Activated T-cell treated with anti-CD3 and anti-CD28 coated beads, Interleukin-2, amount 50 U/mL, for 1 hour (primary cell): ENCODE measurements at places on chromosomes 13 and 19.

DNA sequence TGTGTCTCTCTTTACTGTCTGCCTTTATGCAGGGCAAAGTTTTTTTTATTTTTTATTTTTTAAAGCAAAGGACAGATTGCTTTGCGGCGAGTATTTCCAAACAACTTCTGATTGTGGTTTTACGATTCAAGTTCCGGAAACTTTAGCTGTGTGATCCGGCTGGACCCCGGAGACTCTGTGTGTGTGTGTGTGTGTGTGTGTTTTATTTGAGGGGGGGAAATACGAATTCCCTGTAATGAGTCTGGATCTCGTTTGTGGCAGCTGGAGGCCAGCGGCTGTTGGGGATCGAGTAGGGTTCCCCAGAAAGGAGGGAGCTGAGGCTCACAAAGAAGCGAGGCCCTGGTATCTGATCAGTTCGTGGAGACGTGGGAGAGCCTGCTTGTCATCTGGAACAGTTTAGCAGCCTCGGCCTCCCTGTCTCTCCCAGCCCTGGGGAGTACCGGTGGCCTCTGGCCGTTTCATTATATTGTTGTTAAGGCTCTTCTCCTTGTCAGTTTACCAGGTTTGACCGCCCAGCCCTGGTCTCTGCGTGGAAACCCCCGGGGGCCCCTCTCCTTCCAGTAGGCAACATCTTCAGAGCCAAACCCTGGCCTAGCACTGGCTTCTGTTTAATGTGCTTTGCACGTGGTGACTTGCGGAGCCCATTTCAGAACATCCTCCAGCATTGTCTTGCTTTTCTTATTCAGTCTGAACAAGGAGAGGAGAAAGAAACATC lies 1.3 kb downstream of the FARP1 start:
- DNase-seq, result no peak

DNA sequence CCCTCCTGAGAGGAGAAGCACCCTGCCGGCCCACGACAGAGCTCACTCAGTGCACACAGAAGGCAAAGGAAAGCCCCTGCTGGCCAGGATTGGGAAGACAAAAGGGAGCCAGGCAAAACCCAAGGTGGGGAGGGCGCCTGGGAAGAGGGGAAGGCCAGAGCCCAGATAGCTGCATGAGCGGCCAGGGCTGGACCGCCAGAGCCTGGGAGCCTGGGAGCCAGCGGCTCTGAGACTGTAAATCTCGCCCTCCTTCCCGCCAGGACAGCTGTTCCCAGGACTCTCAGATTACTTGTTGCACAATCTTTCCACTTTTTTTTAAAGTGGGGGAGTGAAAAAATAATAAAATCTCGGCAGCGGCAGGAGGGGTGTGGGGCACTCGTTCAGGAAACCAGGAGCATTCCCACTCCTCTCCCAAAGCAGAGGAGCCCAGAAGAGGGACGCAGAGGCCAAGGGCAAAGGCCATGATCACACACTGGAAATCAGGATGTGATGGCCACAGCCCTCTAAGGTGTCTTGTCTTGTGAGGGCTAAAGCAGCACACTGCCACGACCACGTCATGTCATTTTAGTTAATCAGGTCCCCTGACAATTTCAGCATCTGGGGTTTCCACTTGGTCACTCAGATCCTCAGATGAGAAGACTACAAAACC lies 19.6 kb upstream of the EPHX3 start:
- no peak for DNase-seq

GRCh38 chr19:29596080-29596727 lies 9.9 kb upstream of the POP4 start:
- no peak for DNase-seq

GRCh38 chr13:105159841-105160240 lies 1375.6 kb downstream of the EFNB2 start:
- DNase-seq, result no peak

DNA sequence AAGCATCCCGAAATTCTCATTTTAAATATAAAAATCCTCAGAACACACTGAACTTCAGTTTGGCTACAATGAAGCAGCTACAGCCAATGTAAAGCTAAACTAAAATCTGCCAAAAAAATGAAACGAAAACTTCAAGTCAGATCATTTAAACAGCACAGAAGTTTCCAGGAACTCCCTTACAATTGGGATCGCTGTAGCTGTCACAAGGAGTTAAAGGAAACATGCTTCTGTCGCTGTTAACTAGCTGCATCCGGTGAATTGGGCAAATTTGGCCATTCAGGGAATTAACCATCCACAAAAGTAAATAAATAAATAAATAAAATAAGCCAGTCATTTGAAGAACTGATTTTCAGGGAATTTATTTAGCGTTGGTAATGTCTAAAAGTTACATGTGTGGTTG lies 77.0 kb upstream of the PEG3 start:
- DNase-seq, result no peak

DNA sequence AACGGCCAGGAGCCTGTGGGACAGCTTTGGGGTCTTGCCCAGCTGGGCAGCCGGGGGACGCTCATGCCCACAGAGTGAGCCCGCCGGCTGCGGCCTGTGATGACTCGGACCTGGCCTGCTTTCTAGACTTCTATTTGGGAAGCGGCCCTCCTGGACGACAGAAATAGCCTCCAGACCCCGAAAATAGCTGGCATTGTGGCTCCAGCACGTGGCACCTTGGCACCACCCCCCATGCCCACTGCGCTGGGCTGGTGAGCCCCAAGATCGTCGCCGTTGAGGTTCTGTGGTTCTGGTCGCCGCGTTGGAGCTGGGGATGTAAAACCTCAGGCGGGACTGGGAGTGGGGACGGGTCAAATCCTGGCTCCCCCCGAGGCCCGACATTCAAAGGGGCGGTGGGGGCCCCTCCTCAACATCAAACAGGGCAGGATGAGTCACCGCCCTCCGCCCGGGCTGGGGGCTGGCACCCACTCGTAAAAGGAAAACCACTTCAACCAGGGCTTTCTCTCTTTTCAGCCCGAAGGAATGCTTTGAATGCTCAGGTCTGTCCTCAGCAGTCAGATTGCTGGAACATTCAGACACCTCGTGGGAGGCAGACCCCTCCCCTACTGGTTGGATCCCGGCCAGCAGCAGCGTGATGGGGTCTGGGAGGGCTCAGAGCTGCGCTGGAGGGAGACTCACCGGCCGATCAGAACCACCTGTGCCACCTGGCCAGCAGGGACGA lies 42.1 kb downstream of the GADD45B start:
- DNase-seq, result peak; percentile 57

DNA sequence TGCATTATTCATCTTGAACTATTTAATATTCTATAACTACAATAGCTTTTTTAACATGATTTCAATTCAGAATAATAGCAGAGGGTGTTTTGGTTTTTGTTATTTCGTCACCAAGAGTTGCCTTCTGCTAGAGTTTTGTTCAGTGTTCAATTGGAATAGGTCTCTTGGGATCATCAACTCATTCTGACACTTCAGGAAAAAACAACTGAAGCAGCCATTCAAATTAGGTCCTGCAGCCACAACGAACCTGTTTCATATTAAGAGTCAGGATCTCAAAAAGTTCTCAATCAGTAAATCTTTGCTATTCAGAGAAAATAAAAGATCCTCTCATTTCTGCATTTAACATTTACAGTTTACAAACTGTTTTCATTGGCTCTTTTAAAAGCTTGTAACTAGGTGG lies 2.4 kb upstream of the CHAMP1 start:
- no peak for DNase-seq

GRCh38 chr13:88074794-88075510 lies 403.8 kb downstream of the SLITRK5 start:
- no peak for DNase-seq

DNA sequence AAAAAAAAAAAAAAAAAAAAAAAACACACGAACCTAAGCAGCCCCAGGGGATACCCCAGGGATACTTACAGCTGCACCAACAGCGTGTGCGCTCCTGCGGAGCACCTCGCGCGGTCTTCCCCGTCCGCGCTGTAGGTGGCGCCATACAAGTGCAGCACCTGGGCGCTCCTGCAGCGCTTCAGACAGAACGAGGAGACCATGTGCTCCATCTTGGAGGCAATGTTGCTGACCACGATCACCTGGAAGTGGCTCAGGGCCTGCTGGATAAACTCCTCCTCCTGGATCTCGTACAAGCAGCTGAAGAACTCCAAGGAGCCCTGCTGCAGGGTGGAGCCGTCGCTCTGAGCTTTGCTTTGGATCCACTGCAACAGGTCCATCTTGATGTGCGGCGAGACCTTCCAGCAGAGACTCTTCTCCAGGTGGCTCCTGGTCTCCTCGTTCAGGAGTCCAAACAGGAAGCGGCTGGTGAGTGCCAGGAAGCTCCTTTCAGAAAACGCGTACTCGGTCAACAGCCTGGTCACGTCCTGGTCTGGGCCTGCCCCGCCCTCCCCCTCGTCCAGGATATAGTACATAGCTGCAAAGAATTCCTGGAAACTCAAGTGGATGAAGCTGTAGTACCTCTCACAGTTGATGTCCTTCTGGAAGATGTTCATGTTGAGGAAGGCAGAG lies 14.5 kb downstream of the NLRP12 start:
- no peak for DNase-seq

DNA sequence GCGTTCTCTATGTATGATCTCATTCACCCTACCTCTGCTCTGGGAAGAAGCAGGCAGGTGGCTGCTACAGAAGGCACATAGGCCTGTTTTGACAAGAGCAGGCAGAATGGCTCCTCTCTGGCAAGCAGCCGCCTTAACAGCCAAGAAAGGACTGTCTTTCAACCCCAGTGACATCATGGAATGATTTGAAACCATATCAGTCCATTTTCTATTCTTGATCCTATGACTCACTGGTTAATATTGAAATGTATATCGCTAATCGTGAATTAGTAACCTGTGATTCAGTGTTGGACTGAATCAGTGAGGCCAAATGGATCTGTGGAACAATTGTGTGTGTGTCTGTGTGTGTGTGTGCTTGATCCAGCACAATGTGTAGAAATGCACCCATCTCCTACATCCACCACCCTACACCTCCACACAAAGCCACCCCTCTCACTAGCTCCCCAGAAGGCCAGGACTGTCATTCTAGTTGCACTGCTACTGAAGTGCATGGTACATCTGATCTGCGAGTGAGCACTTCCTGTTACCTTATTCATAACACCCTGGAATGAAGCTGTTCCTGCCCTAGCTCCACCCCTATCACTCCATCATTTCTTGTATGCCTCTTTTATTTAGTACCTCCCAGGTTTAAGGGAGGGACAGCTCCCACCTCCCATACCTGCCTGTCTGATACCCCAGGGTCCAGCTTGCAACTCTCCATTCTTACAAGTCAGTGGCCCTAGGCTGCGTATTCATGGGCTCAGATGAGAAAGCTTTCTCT lies 460.0 kb downstream of the FOXO1 start:
- peak; percentile 61 for DNase-seq

DNA sequence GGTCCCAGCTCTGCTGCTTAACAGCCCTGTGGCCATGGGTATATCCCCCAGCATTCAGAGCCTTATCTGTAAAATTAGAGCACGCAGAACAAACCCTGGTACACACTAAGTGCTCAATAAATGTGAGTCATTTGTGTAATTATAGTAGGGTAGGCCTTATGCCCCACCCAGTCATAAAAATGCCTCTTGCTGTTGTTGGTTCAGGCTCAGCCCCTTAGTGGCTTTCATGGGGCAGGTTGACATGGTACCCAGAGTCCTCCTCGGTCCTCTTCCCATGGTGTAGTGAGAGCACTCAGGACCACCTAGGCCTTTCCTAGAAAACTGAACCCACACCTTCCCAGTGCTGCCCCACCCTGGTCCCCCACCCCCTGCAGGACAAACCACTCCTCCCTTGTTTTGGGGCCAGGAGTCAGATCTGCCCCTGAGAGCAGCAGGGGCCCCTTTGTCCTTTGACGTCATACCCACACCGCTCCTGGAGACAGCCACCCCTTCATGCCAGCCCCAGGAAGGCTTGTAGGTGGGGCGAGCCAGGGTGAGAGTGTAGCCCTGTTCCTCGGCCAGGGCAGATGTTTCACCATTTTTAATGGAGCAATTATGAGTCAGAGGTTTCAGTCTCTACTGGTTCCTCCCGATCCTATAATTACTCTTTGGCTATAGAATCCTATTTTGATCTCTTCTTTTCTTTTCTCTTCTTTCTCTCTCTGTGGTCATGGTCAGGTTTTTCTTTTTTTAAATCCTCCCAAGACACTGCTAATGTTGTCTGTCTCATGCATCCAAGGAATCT lies 36.8 kb downstream of the ACTN4 start:
- DNase-seq, result peak; percentile 46

DNA sequence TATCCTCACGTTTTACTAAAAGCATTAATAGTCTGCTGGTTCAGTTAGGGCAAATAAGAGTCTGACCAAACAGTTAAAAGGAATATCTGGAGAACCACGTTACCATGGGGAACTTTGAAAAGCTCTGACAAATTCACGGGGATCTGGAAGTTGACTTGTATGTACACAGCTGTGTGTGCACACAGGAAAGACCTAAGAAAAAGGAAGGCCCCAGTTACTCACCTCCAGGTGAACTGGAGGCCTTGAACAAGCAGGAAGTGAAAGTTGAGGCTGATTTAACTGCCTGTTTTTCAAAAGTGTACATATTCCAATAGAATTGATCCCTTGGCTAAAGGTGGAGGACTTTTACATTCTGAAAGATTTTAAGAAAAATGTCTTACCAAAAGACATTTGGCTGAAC lies 1891.6 kb upstream of the PCDH20 start:
- DNase-seq, result no peak

DNA sequence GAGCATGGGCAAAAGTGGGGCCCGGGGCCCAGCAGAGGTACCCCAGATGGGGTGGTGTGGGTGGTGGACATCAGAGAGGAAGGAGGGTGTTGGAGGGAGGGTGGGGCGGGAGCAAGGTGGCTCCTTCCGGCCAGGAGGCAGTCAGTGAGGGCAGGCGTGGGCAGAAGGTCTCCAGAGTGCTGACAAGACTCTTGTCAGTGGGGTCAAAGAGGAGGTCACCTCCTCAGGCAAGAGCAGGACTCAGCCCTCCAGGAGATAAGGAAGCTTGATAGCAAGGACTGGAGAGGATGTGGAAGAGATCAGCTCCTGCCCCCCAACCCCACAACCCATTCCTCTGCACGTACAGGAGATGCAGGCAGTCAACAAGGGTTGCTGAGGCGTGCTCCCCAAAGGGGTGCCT lies 9.8 kb downstream of the GJA3 start:
- no peak for DNase-seq

GRCh38 chr13:98041081-98041820 lies 87.8 kb downstream of the IPO5 start:
- no peak for DNase-seq

DNA sequence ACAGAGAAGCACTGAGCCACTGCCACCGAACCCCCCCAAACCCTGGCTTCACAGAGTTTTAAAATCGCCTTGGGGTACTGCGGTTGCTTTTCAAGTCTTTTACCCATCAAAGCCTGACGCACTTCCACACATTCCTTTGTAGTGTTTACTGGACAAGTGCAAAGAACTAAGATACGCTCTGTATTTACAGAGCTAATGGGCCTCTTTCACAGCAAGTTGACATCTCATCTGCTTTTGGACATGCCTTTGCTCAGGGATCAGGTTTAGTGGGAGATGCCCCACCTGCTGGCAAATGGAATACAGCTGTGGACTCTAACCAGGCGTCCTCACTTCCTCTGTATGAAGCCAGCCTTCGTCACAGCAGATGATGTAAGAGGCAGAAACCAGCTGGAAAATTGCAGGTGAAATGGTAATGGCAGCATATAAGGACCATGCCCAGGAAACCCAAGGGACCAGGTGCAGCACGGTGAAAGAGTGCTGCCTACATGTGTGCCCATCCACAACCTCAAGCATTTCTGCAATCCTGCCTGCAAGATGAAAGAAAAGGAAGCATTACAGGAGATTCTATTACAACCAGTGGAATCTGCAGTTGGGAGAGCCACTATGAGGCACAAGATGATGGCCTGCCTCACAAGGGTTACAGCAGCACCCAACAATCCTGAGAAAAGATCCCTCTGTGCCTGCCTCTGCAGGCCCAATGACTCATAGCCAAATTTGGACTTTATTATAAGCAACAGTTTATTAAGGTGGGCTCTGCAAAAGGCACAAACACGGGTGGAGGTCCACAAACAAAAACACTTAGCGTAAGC lies 34.7 kb downstream of the BRD4 start:
- DNase-seq, result peak; percentile 34

GRCh38 chr13:66586489-66586888 lies 643.6 kb downstream of the PCDH9 start:
- DNase-seq, result no peak
